ENCODE measurements at places on chromosomes 6 and 20.

GRCh38 chr6:75244063-75244584 lies 523 bp upstream of the COX7A2 start:
- no peak for DNase-seq

GRCh38 chr20:58133020-58133808 lies 95.2 kb downstream of the ANKRD60 start:
- peak; percentile 13 for DNase-seq

DNA sequence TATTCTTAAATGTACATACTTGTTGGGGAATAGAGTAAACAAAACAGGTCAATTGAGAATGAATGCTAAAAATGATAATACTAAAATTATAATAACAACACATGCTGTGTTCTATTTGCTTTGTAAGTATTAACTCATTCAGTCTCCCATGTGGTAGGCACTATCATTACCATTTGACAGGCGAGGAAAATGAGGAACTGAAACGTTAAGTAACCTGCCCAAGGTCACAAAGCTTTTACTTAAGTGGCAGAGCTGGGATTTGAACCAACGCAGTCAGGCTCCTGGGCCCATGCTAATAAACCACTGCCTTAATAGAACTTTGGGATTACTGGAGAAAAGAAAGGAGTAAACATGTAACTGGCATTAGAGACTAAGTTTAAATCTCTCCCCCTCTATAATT lies 3.8 kb downstream of the NSFL1C start:
- no peak for DNase-seq

- no peak for DNase-seq
Measured at GRCh38 chr6:131062241-131063027, 611 bp downstream of the EPB41L2 start.

- no peak for DNase-seq
Measured at GRCh38 chr20:1964061-1964460, 29.8 kb downstream of the PDYN start.

DNA sequence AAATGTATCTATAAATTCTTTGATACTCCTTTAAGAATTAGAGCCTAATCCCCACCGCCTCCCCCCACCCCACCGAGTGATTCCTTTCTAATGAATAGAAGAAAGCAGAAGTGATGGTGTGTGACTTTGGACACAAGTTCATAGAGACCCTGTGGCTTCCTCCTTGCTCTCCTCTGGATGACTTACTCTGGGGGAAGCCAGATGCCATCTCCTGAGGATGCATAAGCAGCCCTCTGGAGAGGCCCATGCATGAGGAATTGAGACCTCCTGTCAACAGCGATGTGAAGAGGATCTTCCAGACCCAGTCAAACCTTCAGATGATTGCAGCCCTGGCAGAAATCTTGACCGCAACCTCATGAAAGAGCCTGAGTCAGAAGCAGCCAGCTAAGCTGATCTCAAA lies 21.1 kb downstream of the AHCY start:
- DNase-seq: no peak

DNA sequence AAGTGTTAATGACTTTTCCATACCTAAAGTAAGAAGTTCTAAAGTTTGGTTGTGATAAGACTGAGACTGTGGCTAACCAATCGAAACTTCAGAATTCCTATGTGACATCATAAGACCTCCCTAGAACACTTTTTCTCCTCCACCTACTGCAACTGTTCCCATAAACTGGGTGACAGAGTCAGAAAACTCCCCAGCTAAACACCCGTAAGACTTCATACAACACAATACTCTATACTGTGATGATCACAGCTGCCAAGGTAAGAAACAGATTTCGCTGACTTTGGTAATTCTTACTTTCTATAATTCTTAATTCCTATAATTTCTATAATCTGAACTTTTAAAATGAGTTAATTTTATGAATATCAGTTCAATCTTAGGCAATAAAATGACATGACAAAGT lies at the start of gene PLN:
Gene PLN (plus strand): TSS at position 161 of the 400 bp plus-strand sequence. CDS start 10,626 bp downstream, outside the sequence.
- no peak for DNase-seq

- no peak for DNase-seq
Measured at GRCh38 chr6:56689114-56689513, 46.4 kb upstream of the DST start.

- DNase-seq: no peak
Measured at GRCh38 chr6:23661549-23661948, 464.5 kb upstream of the NRSN1 start.

DNA sequence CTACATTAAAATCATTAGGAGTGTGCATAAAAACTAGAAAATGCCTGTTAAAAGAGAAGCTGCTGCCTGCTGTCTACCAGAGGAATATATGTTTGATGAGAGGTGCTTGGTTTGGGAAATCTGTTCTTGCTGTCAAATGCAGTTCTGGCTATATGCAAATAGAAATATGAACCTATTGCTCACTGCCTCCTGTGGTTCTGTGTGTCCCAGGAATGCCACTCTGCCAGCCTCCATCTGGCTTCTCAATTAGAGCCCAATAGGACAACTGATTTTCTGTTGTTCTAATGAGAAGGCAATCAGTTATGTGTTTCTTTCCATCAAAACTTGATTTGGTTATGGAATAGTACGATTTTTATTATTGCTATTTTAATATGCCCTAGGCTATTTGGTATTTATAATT lies 759.7 kb downstream of the HDGFL1 start:
- peak; percentile 6 for DNase-seq

- DNase-seq: no peak
Measured at GRCh38 chr20:56843386-56843785, 214.3 kb downstream of the TFAP2C start.

DNA sequence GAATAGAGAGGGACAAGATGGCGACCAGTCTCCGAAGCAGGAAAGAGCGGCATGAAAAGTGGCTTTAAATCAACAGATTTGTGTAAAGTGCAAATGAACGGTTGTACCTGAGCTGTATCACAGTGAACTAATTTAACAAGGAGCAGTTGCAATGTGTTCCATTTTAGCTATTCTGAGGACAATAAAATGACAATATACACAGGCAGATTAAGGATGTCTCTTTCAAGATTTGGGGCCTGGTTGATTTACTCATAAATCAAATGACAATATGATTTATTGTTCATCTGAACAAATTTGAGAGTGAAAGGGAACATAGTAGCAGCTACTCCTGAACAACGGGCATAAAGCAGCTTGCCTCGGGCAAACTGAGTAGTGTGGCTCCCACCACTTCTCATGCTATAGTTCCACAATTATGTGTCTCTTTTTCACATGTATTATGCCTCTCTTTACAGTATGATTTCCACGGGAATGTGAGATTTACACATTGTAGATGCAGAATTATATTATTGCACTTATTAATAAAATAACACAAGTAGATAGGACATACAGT lies 204.1 kb upstream of the AGPAT4 start:
- DNase-seq: no peak

GRCh38 chr6:55141611-55142010 lies 32.7 kb upstream of the HCRTR2 start:
- peak; percentile 14 for DNase-seq

DNA sequence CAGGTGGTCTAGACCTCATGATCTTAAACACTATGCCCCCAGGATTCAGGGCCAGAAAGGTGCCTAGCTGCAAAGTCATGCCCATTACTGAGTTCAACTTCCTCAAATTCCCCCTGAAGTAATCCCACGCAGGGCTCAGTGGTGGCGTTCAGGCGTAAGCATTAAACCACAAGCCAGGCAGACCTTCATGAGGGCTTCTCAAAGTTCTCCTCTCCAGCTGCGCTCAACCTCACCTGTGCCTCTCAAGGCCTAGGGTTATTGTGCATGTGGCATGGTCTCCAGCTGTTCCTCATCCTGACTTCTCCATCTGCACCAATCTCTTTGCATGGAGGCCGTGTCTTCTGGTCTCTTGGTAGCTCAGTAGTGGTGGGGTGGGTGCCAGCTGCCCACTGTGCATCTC lies 113.6 kb downstream of the TSHZ2 start:
- no peak for DNase-seq

- peak; percentile 29 for DNase-seq
Measured at GRCh38 chr20:433300-433975, 25.3 kb downstream of the RBCK1 start.

- no peak for DNase-seq
Measured at GRCh38 chr6:132763269-132763668, 5.6 kb upstream of the VNN2 start.

DNA sequence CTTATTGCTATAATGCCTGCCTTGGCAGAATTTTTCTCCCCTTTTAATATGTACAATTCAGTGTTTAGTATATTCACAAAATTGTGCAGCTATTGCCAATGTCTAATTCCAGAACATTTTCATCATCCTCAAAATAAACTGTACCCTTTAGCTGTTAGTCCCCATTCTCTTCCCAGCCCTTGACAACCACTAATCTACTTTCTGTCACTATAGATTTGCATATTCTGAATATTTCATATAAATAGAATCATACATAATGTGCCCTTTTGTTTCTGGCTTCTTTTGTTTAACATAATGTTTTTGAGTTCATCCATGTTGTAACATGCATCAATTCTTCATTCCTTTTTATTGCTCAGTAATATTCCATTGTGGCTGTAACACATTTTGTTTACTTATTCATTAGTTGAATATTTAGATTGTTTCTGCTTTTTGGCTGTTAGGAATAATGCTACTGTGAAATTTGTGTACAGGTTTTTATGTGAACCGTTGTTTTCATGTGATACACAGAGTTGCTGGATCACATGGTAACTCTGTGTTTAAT lies 22.4 kb downstream of the STK4 start:
- no peak for DNase-seq

- no peak for DNase-seq
Measured at GRCh38 chr6:100084991-100085364, 91.0 kb upstream of the MCHR2 start.

DNA sequence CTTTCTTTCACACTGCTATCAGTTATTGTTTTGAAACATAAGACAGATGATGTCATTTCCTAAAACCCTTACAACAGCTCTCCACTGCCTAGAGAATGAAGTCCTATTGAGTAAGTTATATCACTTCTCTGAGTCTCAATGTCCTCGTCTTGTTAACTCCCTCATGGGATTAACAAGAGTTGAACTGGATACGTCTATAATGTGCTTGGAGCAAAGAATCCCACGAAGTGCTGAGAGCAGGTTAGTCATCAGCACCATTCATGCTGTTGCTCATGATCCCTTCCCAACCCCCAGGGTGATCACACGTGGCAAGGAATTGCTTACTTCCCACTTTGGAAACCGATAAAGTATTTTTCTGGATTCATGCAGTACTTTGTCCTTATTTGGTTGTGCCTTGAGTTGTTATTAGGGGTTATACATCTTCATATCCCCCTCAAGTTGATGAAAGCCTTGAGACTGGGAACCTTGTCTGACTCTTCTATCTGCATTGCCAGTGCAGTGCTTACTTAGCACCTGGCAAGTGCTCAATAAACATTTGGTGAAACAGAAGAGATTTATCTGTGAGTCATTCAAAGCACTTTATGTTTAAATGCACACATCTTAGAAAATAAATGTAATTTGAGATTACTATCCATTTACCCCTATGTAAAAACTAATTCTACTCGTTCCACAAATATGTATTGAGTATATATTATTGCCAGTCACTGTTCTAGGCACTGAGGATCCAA lies 487.5 kb downstream of the EPM2A start:
- peak; percentile 97 for DNase-seq

GRCh38 chr6:94190030-94190429 lies 770.7 kb upstream of the EPHA7 start:
- no peak for DNase-seq

DNA sequence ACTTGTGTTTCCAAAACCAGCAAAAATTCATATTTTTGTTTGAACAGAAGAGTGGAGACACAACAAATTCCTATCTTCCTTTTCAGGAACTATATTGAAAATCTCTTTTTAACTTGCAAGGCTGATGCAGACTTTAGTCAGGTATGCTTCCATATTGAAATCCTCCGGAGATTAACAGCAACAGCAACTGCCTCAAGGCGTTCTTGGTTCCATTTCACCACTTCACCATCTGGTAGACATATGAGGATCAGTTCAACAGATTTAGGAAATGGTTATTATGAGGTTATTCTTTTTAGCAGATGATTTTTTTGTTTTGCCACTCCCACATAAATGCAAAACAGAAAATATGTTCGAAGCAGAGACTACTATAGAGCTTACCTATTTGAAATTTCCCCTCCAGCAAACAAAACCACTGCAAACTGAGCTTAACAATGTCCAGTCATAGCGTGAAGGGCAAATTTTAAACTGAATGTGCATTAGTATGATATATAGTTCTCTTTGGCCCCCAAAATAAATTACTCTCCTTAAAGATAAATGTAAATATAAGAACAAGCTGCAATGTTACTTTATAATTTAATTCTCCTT lies 520.5 kb upstream of the ADGRB3 start:
- no peak for DNase-seq

GRCh38 chr20:63635431-63636141 lies 8.7 kb upstream of the GMEB2 start:
- DNase-seq: no peak

- peak; percentile 71 for DNase-seq
Measured at GRCh38 chr6:165515963-165516624, 146.9 kb downstream of the PDE10A start.

DNA sequence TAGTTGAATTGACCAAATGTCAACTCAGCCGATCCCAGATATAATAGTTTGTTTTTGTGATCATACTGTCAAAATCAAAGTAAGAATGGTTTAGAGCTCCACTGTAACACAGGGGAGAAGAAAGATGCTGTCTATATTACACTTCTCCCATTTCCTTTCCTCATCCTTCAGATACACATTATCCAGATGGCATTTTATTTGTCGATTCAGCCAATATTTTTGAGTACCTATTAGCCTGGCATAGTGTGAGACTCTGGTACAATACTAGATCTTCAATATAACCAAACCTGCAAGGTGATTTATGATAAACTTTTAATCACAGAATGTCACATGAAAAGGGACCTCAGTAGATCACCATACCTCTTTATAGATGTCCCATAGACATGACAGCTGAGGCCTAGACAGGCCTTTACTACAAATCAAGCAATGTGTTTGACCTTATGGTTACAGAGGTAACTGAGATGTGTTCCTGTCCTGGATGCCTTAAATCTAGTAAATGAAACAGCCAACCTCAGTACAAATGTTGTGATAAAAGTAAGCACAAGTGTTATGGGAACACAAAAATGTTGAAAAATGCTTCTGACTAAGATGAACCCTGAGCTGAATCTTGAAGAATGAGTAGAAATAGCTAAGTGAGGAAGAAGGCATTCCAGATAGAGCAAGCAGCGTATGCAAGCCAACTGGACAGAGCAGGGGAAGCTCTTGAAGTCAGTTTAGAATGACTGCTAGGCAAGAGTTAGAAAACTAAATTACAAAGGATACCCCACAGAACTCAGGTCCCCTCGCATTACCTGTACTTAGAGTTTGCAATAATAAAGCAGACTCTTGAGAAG lies 1.9 kb downstream of the FBXO9 start:
- peak; percentile 34 for DNase-seq

GRCh38 chr6:94099072-94099471 lies 679.7 kb upstream of the EPHA7 start:
- no peak for DNase-seq

- DNase-seq: no peak
Measured at GRCh38 chr20:62531046-62531838, 55.4 kb upstream of the GATA5 start.

All from choroid plexus epithelial cell (primary cell).